T-helper 22 cell (primary cell): ENCODE measurements at places on chromosomes 7 and 10.

DNA sequence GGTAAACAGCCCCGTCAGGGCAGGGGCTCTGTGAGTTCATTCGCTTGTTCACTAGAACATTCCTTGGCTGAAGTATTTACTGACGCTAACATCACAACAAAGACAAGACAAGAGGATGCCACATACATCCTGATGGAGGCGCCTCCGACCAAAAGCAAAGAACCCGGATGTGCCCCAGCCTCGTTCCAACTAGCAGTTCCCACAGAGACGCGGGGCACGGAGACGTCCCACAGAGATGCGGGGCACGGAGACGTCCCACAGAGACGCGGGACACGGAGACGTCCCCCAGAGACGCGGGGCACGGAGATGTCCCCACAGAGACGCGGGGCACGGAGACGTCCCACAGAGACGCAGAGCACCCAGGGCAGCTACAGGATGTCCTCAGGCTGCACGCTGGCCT is 35.4 kb upstream of the CFAP46 start:
- no peak for DNase-seq

DNA sequence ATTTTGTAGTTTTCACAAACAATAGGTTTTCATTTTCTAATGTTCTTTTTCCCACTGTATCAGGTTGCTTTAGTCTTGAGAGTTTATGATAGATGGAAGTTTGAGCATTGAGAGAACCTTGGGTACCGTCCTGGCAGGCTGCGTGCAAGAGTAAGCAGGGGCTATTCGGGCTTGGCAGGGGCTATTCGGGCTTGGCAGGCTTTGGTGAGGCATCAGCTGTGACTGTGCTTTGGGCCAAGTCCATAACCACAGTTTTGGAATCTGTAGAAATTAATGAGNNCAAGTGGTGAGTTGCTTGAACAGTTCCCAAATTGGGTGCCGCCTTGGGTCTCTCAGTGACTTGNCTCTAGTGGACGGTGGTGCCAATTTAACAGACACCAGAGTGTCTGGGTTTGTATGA is 424.6 kb downstream of the PAXIP1 start:
- no peak for DNase-seq

DNA sequence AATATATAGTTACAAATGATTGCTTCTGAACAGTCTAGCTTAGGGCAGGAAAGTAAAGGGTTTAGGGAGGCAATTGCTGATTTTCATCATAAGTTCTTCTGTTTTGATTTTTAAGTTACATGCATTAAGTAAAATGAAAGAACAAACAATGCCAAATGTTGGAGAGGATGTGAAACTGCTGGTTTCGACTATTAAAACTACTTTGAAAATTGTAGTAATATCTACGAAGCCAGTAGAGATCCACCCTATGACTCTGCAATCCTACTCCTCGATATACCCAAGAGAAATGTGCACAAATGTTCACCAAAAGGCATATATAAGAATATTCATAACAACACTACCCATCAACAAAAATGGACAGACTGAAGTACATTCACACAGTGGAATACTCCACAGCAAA is 24.3 kb downstream of the PDZD8 start:
- DNase-seq, result no peak

GRCh38 chr7:22385326-22385725 is 28.4 kb upstream of the RAPGEF5 start:
- DNase-seq, result no peak

DNA sequence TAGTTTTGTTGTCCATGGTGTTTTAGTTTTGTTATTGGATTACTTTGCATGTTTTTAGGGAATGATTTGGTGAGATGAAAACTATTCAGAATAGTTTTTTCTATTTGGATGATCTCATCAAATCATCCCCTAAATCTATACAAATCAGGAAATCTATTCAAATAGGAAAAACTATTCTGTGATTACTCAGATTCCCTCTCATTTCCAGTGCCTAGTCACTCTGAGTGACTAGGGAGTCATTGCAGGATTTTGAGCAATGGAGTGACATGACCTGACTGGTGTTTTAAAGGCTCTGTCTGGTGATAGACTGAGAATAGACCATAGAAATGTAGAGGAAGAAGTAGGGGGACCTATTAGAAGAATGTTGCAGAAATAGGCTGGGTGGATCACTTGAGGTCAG is 72.4 kb downstream of the TPST1 start:
- no peak for DNase-seq

DNA sequence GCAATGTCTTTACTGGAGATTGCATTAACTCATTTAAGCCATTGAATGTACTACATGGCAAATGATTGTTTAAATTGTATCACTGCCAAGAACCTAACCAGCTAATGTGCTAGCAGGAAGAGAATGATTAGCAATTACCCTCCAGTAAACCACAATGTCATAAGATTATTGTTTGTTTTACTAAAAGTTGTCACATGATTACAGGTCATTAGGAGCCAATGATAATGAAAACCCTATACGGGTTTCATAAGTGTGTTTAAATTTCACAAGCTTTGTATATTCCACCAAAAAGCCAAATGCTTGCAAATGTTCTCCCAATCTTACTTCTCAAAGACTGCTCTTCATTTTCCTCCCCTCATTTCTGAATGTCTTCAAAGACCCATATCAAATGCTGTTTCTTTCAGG is 76.5 kb upstream of the PPP1R3C start:
- DNase-seq, result no peak

DNA sequence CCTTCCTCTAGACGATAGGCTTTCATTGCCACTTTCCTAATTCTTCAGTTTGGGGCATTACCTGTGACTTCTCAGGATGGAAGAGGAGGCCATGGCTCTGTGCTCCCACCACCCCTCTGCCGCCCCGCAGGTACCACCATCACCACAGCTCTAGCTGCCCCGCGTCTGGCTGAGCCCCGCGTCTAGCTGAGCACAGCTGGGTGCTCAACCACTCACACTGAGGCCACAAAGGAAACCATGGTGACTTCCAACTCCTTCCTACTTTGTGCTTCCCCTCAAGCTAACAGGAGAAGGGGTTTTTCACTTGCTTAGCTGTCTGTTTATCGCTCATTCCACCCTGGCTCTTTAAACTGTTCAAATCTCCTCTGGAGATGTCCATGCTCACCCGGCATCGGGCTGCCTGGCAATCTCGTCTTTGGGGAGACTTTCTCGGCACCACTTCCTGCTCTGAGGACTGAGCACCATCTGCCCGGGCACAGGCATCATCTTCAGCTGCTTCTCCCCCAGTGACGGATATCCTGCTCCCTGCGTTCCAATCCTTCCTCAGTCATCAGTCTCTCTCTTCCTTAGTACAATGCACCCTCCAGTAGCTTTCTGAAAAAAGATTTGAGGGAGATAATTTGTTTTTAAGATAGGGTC is 59.4 kb downstream of the MAD1L1 start:
- DNase-seq, result no peak

- no peak for DNase-seq
Observed at GRCh38 chr10:102744374-102745051, 765 bp downstream of the WBP1L start.

DNA sequence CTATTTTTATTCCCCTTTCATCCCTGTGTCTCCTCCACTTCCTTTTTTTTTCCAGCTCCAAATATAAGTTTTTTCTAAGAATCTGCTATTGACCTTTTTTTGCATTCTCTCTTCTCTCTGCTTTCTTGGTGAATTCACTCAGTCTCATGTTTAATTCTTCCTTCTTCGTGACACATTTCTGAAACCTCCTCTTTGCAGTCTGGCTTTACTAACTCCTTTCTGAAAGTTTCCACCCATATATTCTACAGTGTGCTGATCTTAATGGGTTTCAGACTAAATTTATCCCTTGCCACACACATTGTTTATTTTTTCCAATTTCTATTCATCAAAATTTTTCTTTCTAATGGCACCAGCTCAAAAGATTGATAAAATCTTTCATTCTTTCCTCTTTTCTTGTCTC is 47.8 kb upstream of the CALD1 start:
- no peak for DNase-seq

DNA sequence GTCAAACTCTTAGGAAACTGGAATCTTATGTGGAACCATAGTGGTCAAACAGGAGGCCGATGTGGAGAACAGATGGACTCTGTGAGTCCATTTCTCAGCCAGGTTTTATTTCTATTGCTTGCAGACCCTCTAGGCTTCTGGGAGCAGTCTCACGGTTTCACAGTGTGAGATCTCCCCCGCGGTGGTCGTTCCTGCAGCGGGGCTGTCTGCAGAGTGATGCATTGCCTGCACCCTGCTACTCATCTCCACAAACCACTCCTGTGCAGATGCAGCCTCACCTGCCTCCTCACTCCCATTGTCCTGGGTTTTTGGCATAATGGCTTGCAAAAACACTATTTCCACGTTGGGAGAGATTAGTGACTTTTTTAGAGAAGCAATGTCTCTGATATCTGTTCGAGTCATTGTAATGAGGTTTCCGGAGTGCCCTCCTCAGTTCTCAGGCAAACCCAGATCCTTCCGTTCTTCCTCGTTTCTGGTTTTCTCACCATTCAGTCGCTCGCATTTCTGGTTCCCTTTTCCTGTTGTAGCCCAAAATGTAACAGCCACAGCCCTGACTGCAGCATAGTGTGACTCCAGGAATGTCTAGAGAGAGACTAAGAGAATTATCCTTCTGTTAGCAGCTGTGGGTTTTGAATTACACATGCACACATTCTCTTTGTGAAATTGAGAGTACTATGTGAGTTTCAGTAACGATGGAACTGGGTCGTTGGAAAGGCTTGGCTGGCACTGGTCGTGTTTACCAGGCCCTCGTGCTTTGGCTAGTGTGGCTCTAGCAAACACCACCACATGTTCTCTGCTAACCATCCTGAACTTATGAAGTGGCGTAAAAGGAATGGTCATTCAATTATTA is 30.2 kb downstream of the ACADSB start:
- no peak for DNase-seq

GRCh38 chr10:80498833-80499741 is 38.6 kb upstream of the SH2D4B start:
- DNase-seq, result peak; percentile 19

DNA sequence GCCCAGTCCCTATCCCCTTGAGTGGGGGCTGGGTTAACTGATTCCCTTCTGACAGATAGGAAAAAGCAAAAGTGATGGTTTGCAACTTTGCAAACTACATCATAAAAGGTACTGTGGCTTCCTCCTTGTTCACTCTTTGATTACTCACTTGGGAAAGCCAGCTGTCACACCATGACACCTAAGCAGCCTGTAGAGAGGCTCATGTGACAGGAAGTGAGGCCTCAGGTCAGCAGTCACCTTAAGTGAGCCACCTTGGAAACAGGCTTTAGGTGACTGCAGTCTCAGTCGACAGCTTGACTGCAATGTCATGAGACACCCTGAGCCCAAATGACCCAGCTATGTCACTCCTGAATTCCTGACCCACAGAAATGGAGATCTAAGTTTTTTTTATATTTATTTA is 4.3 kb upstream of the CHCHD2 start:
- DNase-seq, result no peak

- no peak for DNase-seq
Observed at GRCh38 chr7:139567647-139568345, 44.3 kb downstream of the CLEC2L start.

- DNase-seq, result no peak
Observed at GRCh38 chr10:2556883-2557282, 510.5 kb upstream of the PFKP start.

GRCh38 chr7:83739527-83739926 is 90.6 kb upstream of the SEMA3E start:
- DNase-seq, result no peak

GRCh38 chr10:59006511-59007306 is 169.7 kb upstream of the PHYHIPL start:
- no peak for DNase-seq

- DNase-seq, result no peak
Observed at GRCh38 chr7:123746931-123747488, 1.8 kb downstream of the WASL start.

DNA sequence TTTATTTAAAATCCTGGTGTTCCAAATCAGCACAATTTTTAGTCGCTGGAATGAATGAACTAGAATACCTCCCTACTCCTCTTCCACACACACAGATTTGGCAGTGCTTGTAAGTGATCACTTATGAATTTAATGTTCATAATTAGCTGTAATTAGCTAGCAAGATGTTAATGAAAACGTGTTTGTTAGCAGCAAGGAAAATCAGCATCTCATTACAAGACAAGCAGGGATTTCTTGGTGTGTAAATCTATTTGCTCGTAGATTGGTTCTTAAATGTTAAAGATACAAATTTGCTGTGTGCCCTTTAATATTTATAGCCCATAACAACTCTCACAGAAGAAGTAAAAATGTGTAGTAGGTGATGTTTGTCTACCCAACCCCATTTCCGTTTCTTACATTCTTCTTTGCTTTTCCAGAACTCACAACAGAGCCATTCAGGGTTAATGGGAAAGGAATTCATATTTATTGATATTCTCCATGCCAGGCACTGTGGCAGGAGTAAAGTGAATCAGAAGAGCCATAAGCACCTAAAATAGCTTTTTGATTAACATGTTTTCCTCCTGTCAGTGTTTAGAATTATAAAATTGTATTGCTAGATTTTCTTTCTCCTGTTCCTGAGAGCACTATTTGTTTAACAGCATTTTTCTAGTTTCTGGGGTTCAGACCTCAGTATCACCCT is 49.6 kb downstream of the SEMA3C start:
- DNase-seq, result no peak

DNA sequence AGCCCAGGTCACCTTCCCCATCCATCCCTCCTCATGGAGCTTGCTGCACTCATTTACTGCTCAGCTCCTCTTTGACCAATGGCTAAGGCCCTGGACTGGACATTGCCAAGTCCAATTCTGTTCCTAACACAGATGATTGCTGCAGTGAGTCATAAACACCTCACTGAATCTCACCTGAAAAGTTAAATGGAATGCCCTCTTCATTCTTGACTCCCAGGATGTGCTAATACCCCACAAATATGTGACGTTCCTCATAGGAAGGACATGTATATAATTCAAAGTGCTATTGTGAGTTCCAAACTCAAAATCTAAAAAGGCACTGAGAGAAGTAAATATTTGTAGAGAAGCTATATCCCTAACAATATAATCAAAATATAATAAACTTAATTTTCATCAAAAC is 73.5 kb upstream of the DLX6 start:
- no peak for DNase-seq

DNA sequence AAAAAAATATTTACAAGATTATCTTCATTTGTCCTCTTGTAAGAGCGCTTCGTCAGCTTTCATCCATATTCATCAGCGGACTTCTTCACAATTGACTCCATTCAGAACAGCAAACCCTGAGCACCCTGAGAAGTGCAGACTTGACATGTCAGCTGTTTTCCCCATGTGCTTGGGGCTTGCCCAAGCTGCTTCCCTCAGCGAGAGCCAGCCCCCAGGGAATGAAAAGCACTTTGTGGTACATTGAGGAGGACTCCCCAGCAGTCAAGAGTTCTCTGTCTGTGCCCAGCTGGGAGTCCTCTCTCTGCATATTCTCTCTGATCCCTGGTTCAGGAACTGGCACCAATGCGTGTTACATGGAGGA is 22.7 kb downstream of the HKDC1 start:
- DNase-seq, result no peak

- DNase-seq, result no peak
Observed at GRCh38 chr7:49894543-49894942, 121.1 kb downstream of the VWC2 start.

DNA sequence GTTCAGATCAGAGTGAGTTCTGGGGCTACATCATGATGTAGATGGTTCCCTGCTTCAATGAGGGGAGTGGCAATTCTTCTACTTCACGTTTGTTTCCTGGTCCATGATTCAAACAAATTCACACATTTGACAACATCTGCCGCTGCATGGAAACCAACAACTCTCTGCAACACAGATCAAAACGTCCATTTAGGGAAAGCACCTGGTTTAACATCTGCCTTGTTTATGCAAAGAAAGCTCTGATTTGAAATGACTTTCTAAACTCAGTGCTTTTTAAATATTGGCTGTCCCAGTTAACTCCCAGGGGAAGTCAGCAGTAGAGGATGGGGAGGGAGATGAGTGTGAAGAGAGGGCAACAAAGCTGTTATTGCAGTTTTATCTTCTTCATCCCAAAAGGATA is 93.8 kb downstream of the GAD2 start:
- no peak for DNase-seq
